ENCODE measurements at places on chromosomes 1 and 21. TPM values are rescaled to one million over a fixed set of nuclear protein-coding genes. Genes with fewer than 3 reads are reported as not detected.

DNA sequence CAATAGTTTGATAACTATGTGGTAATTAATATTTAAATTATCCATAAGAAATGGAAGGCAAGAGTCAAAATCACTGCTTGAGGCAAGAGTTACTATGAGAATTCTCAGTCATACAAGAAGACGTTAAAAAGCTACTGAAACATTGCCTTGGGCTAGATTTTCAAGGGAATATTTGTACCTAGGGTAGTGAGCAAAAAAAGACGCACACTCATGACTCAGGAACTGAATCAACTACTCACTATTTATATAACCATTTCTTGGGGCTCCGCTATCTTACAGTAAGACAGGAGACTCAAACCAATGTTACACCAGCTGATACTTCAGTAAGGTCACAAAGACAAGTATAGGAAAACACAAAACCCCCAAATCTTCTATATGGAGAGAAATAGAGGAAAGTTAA is 151.5 kb upstream of the RNPC3 start:
- no peaks in the 10 kb centered on the region for H3K27me3 ChIP-seq
- DNase-seq, result no peak

DNA sequence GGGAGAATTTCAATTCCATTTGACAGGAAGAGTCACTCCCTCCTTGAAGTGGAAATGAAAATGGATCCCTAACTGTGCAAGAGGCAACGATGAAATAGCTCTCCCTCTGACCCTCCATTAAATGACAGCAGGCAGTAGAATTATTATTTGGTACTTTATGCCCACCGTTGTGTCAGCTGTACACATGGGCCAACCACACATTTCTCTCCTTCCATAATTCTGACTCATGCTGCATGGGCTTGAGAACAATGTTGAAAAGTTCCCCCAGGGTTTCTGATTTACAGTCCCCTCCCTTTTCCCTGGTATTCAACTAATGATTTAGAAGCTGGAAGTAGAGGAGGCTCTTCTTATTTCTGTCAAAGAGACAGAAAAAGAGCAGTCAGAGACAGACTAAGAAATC is 103.5 kb downstream of the RGS7 start:
- H3K4me1 ChIP-seq, result no peaks in the 10 kb centered on the region
- no peaks in the 10 kb centered on the region for H3K27me3 ChIP-seq
- no peak for DNase-seq
- no peak overlapping the region for H3K27ac ChIP-seq

The TAF1A gene
- total RNA-seq, result 19.0 TPM

The FCRL1 gene
- not detected for total RNA-seq

DNA sequence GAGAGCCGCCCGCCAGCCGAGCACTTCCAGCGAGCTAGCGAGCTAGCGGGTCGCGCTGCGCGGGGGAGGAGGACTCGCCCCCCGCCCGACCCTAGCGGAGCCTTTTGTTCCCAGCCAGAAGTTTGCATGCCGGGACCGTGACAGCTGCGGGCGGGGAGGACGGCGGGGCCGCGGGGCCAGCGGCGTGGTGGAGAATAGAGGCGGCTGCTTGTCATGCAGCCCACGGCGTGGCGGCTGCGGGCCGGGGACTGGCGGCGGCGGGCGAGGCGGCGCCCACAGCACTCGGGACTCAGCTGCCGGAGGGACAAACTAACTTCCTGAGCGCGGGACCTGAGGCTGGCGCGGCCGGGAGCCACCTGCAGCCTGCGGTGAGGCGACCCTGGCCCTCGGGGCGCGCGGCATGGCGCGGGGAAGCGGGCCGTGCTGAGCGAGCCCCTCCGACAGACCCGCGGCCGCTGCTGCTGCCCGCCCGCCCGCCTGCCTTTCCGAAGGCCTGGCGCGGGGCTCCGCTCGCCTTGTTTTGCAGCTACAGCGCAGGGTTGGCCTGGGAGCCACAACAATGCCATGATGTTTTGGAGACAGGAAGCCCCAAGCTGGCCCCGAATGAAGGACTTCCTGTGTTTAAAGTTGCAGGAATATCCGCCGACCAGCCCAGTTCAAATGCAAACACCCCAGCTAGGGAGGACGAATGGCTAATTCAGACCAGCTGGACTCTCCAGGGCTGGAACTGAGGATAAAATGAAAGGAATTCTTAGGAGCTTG is 82.2 kb upstream of the BMP8A start:
- H3K4me1 ChIP-seq, result peaks cover 68% of the 10 kb centered on the region
- peaks cover 13% of the 10 kb centered on the region for H3K36me3 ChIP-seq
- no peak overlapping the region for H3K27ac ChIP-seq

DNA sequence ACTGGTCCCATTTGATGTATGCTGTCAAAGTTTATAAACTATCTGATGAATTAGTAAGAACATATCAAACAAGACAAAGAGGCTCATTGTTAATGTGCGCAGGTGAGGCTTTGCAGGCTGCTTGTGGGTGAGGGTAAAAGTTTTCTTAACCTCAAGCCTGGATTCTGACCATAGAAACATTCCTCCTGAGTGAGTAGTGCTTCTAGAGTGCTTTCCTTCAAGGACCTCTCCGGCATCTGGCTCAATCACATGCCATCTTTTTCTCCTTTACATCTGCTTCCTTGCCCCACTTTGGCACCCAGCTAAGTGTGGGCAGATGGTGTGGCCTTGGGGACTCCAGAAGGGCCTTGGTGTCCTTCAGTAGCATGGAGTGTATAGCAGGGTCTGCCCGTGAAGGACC is 104.0 kb downstream of the ROR1 start:
- DNase-seq, result no peak
- no peaks in the 10 kb centered on the region for H3K27me3 ChIP-seq
- no peak overlapping the region for H3K27ac ChIP-seq
- no peaks in the 10 kb centered on the region for H3K36me3 ChIP-seq
- no peaks in the 10 kb centered on the region for H3K4me1 ChIP-seq

The YBX1 gene
- total RNA-seq, result 1,447 TPM

The UBL4B gene
- not detected for total RNA-seq

DNA sequence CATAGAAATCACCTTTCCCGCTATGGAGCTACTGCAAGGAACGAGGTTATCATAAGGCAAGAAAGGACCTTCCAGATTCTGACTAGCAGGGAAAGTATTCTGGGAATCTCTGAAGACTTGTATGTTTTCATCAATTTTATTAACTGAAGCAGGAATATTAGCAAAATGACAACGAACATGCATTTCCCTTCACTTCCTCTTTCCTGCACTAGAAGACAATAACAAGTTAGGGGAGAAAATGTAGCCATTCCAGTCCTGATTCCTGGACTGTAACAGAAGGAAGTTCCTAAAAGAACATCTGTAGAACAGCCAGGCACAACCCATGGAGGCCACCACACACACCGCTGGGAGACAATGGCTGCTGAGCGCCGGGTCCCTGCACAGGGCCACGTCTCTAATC is 106.8 kb downstream of the RAVER2 start:
- H3K36me3 ChIP-seq, result peaks cover 24% of the 10 kb centered on the region
- H3K4me3 ChIP-seq, result no peak overlapping the region
- no peaks in the 10 kb centered on the region for H3K27me3 ChIP-seq
- no peak overlapping the region for H3K27ac ChIP-seq

GRCh38 chr1:37845786-37846185 is 13.6 kb downstream of the MTF1 start:
- no peak for DNase-seq
- no peak overlapping the region for H3K4me3 ChIP-seq
- H3K36me3 ChIP-seq, result peaks cover 16% of the 10 kb centered on the region
- no peaks in the 10 kb centered on the region for H3K27me3 ChIP-seq
- peak overlapping the region; percentile 86 for H3K27ac ChIP-seq

The LCE6A gene
- not detected for total RNA-seq

GRCh38 chr1:84121360-84121759 is 22.7 kb upstream of the PRKACB start:
- H3K4me3 ChIP-seq, result no peak overlapping the region
- H3K27ac ChIP-seq, result no peak overlapping the region
- H3K36me3 ChIP-seq, result no peaks in the 10 kb centered on the region
- peaks cover 15% of the 10 kb centered on the region for H3K4me1 ChIP-seq
- H3K27me3 ChIP-seq, result no peaks in the 10 kb centered on the region
- no peak for DNase-seq

- no peaks in the 10 kb centered on the region for H3K4me1 ChIP-seq
- H3K27me3 ChIP-seq, result no peaks in the 10 kb centered on the region
- no peak overlapping the region for H3K27ac ChIP-seq
- no peaks in the 10 kb centered on the region for H3K36me3 ChIP-seq
- no peak overlapping the region for H3K4me3 ChIP-seq
- no peak for DNase-seq
These were observed 226.9 kb upstream of the C1orf174 start for GRCh38 chr1:4126731-4127591.

The RIIAD1 gene
- total RNA-seq, result not detected

The OR2T2 gene
- total RNA-seq, result not detected

The TSPEAR gene
- not detected for total RNA-seq

All from activated CD8-positive, alpha-beta T cell treated with anti-CD3 and anti-CD28 coated beads for 36 hours (primary cell).